ENCODE measurements at places on chromosomes 7 and 10. TPM values are rescaled to one million over a fixed set of nuclear protein-coding genes. Genes with fewer than 3 reads are reported as not detected.

DNA sequence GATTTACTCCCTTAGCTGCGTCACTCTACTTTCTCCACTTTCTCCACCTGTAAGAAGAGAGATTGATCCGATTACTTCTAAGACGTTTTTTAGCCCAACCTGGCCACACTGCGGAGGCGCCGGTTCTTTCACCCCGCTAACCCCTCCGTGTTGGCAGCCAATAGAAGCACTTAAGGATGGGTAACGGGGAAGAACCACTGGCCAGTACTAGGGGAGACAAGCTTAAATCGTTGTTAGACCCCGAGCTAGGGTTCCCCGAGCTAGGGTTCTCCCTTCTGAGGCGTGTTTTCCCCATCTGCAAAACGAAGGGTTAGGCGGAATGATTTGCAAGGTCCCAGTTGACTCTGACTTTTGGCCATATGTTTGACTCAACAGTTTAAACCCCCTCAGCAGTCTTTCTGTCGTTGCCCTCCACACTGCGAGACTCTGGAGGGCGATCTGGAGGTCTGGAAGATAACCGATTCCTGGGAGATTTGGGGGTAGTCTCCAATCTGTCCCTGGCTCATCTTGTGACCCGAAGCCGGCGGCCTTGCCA lies 644 bp downstream of the UMAD1 start:
- no peak for DNase-seq

DNA sequence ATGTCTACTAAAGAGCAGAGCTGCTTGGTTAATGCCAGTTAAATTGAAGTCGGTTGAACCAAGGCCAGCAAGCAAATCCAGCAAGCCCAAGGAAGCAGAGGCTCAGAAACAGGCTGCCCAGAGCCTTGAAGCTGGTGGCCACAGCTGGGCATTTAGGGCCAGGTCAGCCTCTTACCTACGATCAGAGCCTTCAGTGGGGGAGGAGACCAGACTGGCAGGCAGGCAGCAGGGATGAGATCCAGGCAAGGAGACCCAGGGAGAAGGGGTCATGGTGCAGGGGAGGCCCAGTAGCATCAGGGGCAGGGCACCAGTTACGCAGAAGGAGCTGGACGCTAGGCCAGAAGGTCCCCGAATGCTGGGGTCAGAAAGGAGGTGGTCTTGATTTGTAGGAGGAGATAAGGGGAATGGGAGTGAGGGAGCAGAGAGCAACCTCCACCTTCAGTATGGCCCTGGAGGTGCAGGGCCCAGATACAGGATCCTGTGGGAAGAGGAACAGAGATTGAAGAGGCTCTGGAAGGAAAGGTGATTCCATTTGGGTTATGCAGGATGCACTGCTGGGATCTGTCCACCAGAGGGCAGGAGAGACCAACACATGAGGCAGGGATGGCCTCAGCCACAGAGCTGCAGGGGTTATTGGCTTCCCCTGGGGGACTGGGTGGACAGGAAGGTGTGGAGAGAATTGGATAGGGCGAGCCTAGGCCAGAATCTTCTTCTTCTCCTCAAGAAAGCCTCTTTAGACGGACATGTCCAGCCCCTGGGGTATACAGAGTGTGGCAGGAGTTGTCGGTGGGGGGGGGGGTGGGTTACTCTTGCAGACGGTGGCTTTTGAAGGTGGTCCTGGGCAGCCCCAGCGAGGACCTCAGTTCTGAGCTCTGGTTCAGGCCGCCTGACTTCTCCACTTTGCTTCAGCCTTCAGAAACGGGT lies 132.6 kb upstream of the PODXL start:
- peak; percentile 52 for DNase-seq

IFIT5 gene
- total RNA-seq, result 7.7 TPM

ADD3 gene
- 71.3 TPM for total RNA-seq

- DNase-seq, result no peak
These were observed 74.8 kb downstream of the LCOR start for GRCh38 chr10:96906864-96907263.

DNA sequence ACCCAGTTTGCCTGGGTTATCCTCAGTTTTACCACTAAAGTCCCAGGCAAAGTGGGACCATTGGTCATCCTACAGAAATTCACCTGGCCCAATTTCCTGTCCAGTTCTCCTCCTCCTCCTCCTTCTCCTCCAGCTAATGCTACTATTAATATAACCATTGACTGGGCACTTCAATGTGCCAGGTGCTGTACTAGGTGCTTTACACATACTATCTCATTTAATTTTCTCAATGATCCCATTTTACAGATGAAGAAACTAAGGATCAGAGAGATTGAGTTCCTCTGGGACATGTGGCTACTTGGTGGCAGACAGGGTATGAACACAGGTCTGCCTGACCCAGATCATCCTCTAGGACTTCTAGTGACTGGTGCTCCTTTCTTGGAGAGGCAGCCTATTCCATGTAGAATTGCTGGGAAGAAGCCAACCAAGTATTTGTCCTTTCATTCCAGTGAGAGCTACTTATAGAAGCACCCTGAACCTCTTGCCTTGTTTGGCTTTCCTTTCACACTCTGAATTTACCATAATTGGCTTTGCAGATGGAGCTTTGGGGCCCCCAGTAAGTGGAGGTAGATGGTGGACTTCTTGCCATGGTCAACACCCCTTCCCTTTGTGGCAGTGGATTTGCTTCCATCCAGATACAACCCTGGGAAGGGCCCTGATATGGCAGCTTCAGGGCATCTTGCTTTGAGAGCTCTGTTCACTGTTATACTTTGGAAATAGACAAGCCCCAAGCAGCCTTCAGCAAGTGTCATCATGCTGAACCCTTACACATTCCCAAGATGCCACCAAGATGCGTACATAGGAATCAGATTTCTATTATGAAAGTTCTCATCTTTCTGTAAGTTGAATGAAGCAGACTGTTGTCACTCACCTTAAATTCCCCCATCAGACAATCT lies 78.7 kb downstream of the MYOF start:
- no peak for DNase-seq

KCP gene
- 0.10 TPM for total RNA-seq

DNA sequence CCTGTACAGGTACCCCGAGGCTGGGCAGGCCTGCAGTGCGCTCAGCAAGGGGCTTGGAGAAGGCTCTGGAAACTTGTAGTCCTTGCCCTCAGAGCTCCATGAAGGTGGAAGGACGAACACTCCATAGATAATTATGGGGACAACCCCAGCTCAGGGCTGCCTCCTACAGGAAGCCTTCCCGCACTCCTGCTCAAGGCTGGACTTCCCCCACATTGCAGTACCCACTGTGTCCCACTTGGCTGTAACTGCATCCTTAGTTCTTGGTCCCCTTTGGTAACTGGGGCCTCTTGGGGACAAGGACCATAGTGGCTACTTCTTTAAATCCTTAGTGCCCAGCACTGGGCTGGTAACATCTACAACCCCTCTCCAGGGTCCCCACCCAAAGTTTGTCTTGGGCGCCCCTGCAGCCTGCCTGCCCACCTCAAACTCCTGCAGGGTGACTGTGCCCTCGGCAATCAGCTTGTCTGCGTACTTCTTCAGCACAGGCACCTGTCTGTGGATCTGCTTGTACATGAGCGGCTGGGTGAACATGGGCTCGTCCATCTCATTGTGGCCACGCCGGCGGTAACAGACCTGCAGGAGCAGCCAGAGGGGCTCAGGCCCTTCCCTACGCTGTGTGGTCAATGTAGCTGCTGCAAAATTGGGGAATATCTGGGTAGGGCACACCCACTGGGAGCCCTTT lies 17.1 kb downstream of the OGDHL start:
- DNase-seq, result no peak

RSPH10B2 gene
- total RNA-seq, result not detected

GRCh38 chr10:102299873-102300272 lies 54.5 kb downstream of the GBF1 start:
- DNase-seq, result no peak

ANXA7 gene
- total RNA-seq, result 104 TPM

GRCh38 chr7:65387891-65388290 lies 14.2 kb downstream of the ZNF92 start:
- DNase-seq, result no peak

- no peak for DNase-seq
These were observed 184.7 kb downstream of the DGKB start for GRCh38 chr7:14717816-14718215.

DNA sequence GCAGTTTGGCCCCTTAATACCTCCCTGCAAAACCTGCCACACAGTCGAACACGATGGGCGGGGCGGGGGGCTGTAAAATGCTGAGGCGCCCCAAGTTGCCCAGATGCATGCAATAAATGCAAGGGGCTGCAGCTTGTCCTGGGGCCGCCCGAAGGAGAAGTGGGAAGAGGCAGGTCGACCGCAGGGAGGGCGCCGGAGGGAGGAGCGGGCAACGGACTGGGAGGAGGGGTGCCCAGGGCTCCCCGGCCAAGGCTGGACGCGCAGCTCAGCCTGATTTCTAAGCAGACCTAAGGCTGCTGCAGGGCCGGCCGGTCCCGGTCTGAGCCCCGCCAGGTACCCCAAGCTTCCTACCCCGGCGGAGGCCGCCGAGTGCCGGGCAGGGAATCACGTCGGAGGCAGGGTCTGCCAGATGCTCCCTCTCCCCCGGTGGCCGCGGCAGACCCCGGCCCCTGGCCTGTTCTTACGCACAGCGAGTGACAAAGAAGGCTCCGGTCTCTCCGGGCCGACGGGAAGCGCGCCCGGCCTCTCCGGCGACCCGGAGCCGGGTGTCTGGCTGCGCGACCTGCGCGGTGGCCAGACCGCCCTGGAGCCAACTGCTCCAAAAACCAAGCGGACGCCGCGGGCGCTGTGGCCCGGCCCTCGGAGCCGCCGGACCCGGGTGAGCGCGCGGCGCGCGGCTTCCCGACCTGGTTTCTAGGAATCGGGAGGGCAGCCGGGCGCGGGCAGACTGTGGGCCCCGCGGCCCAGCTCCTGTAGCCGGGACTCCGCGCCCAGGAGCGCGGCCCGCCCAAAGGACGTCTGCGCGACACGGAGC lies 744 bp upstream of the EBF3 start:
- no peak for DNase-seq

HYAL4 gene
- total RNA-seq, result not detected

- DNase-seq, result no peak
These were observed 75.1 kb upstream of the PTPRZ1 start for GRCh38 chr7:121797657-121798452.

TMEM213 gene
- not detected for total RNA-seq
